Tibial nerve (tissue), 4 donors: ENCODE measurements at places on chromosomes 16 and 17. TPM values are rescaled to one million over a fixed set of nuclear protein-coding genes. Genes with fewer than 3 reads are reported as not detected.
A peak's percentile ranks its signal among the peaks of the same experiment; 100 is the strongest.

- peak overlapping the region; percentile 71 for H3K27ac ChIP-seq
- DNase-seq, result peak; percentile 36
- H3K4me1 ChIP-seq, result peaks cover 77% of the 10 kb centered on the region
These were observed 46.6 kb upstream of the WSB1 start for GRCh38 chr17:27247071-27247957.

DNA sequence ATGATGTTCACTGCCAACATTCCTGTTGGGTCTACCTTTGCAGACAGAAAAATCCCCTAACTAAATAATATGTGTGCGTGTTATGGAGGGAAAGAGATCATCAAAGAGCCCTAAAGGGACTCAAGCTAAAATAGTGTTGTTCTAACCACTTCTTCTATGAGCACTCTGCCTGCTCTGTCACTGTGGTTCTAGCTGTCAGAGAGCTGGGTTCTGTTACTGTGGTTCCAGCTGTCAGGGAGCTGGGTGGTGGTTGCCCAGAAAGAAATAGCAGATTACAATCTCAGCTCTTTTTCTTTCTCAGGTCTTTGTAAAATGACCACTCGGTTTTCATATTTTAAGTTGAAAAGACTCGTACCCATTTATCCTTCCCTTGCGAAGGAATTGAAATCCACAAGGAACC lies 176.3 kb downstream of the HS3ST3A1 start:
- no peaks in the 10 kb centered on the region for H3K27me3 ChIP-seq
- H3K4me3 ChIP-seq, result no peak overlapping the region
- DNase-seq, result no peak
- H3K4me1 ChIP-seq, result no peaks in the 10 kb centered on the region
- no peaks in the 10 kb centered on the region for H3K36me3 ChIP-seq

GRCh38 chr17:44830359-44831288 lies 537 bp upstream of the GJC1 start:
- H3K4me1 ChIP-seq, result peaks cover 16% of the 10 kb centered on the region
- H3K36me3 ChIP-seq, result no peaks in the 10 kb centered on the region
- peak overlapping the region; percentile 86 for H3K27ac ChIP-seq

- no peak overlapping the region for H3K27ac ChIP-seq
- no peak overlapping the region for H3K4me3 ChIP-seq
- peaks cover 21% of the 10 kb centered on the region for H3K4me1 ChIP-seq
- no peak for DNase-seq
- peaks cover 3% of the 10 kb centered on the region for H3K36me3 ChIP-seq
These were observed 24.8 kb downstream of the TMC7 start for GRCh38 chr16:19008245-19009169.

DNA sequence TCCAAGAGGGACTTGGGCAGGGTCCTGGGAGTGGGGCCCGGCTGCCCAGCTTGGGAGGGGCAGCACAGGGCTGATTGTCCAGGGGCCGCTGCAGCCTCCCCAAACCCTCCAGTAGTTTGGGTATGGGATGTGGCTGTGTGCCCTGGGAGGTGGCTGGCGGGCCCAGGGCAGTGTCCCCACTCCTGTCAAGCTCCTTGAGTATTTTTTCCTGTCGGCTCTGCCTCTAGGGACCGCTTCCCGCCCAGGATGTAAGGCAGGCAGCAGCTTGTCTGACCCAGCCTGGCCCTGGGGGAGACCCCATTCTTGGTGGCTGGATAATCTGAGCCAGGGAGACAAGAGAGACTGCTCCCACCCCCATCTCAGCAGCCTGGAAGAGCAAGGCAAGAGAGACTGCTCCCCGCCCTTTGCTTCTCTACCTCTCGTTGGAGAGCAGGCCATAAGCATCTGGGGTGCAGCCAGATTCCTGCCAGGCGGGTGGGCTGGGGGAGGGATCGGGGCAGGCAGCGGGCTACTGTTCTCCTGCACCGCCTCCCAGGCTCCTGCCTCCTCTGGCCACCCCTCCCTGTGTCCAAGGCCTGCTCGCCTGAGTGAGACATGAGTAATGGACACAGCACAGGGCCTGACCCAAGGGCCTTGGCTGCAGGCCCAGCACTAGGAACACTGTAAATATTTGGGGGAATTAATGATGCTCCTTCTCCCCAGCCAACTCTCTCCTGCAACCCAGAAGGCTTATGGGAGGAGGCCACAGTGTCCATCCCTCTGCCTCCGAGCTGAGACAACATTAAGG lies 18.4 kb upstream of the ITGA3 start:
- no peaks in the 10 kb centered on the region for H3K4me1 ChIP-seq
- no peaks in the 10 kb centered on the region for H3K27me3 ChIP-seq
- peak; percentile 14 for DNase-seq
- no peaks in the 10 kb centered on the region for H3K36me3 ChIP-seq
- no peak overlapping the region for H3K4me3 ChIP-seq

DNA sequence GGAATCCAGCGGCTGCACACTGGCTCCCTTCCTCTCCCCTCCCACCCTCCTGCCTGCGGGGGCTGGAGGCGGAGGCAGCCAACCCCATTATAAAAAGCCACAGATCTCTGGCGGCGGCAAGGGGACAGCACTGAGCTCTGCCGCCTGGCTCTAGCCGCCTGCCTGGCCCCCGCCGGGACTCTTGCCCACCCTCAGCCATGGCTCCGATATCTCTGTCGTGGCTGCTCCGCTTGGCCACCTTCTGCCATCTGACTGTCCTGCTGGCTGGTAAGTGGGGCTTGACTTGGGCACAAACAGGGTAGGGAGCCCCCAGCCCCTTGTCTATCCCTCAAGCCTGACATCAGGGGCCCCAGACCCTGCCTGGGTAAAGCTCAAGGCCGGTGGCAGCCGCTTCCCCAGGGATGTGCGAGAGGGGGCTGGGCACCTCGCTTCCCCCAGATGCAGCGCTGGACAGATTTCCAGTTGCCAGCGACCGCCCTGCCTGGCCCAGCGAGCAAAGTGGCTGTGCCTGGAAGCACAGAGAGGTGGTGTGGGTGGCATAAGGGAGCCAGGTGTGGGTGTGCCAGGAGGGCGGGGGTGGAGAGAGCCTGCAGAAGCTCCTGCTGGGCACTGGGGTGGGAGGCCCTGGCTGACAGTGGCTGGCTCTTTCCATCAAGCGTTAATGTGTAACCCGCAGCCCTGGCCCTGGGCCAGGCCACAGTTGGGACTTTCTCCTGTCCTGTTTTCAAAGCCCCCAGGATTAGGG lies at the start of gene CX3CL1:
CX3CL1 (plus strand) TSS at position 119 of the 745 bp plus-strand sequence; CDS start at position 198, 79 bp downstream.
- no peaks in the 10 kb centered on the region for H3K36me3 ChIP-seq
- H3K4me3 ChIP-seq, result peak within 1 kb of the TSS; percentile 33
- peak within 1 kb of the TSS; percentile 64 for H3K27ac ChIP-seq
- peak; percentile 14 for DNase-seq

DNA sequence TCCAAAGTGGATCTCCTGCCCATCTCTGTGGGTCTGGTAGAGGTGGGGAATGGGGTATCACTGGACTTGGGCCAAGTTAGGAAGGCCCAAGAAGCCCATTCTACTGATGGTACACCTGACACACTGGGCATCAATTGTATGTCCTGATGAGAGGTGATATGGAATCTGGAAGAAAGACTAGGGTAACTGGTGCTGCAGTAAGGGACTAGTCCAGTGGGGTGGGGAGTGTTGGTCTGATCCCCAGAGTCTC lies 5.9 kb upstream of the NFATC3 start:
- H3K27me3 ChIP-seq, result no peaks in the 10 kb centered on the region
- peaks cover 62% of the 10 kb centered on the region for H3K4me1 ChIP-seq
- DNase-seq, result no peak
- no peak overlapping the region for H3K4me3 ChIP-seq

GRCh38 chr17:78622491-78623265 lies 45.5 kb upstream of the DNAH17 start:
- H3K27me3 ChIP-seq, result no peaks in the 10 kb centered on the region
- no peak for DNase-seq
- H3K36me3 ChIP-seq, result no peaks in the 10 kb centered on the region
- H3K27ac ChIP-seq, result no peak overlapping the region
- H3K4me3 ChIP-seq, result no peak overlapping the region

GRCh38 chr17:51912939-51913338 lies 245.6 kb downstream of the CA10 start:
- DNase-seq, result no peak
- no peaks in the 10 kb centered on the region for H3K36me3 ChIP-seq
- no peak overlapping the region for H3K27ac ChIP-seq
- no peak overlapping the region for H3K4me3 ChIP-seq
- H3K27me3 ChIP-seq, result no peaks in the 10 kb centered on the region

- H3K36me3 ChIP-seq, result no peaks in the 10 kb centered on the region
- no peaks in the 10 kb centered on the region for H3K4me1 ChIP-seq
- H3K4me3 ChIP-seq, result no peak overlapping the region
- no peak for DNase-seq
- H3K27me3 ChIP-seq, result no peaks in the 10 kb centered on the region
These were observed 85.1 kb upstream of the TBX2 start for GRCh38 chr17:61314368-61315078.

DNA sequence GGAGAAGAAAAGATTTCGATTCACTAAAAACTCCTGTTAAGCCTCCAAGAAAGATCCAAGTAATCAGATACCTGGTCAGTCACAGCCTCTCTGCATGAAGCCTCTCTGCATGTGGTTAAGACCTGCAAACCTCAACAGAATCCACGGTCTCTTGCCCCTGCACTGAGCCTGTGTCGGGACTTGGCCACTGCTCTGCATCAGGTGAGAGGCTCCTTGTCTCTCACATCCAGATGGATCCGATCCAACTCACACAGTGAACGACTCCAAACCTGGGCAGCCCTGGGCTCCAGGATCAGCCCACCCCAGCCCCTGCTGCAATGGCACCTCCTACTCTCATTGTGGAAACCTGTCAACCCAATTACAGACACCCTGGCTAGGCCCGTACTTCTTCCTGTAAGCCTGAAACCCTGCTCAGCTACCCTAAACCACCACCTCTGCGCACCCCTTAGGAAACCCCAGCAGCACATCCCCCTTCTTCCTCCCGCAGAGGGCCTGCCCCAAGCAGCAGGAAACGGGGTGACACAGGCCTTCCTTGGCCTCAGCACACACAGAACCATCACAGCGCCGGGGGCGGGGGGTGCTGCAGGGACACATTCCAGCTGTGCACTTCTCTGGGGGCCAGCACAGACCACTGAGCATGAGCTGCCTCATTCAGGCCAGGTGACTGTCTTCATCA lies 129.5 kb downstream of the ANKRD11 start:
- H3K36me3 ChIP-seq, result no peaks in the 10 kb centered on the region
- DNase-seq, result no peak
- no peak overlapping the region for H3K27ac ChIP-seq
- H3K4me1 ChIP-seq, result no peaks in the 10 kb centered on the region

- DNase-seq, result no peak
These were observed 41.7 kb downstream of the CREBBP start for GRCh38 chr16:3838600-3839401.

GRCh38 chr17:67187927-67188326 lies 57.1 kb downstream of the HELZ start:
- no peaks in the 10 kb centered on the region for H3K27me3 ChIP-seq
- DNase-seq, result no peak
- peaks cover 19% of the 10 kb centered on the region for H3K36me3 ChIP-seq
- H3K4me1 ChIP-seq, result peaks cover 3% of the 10 kb centered on the region

DNA sequence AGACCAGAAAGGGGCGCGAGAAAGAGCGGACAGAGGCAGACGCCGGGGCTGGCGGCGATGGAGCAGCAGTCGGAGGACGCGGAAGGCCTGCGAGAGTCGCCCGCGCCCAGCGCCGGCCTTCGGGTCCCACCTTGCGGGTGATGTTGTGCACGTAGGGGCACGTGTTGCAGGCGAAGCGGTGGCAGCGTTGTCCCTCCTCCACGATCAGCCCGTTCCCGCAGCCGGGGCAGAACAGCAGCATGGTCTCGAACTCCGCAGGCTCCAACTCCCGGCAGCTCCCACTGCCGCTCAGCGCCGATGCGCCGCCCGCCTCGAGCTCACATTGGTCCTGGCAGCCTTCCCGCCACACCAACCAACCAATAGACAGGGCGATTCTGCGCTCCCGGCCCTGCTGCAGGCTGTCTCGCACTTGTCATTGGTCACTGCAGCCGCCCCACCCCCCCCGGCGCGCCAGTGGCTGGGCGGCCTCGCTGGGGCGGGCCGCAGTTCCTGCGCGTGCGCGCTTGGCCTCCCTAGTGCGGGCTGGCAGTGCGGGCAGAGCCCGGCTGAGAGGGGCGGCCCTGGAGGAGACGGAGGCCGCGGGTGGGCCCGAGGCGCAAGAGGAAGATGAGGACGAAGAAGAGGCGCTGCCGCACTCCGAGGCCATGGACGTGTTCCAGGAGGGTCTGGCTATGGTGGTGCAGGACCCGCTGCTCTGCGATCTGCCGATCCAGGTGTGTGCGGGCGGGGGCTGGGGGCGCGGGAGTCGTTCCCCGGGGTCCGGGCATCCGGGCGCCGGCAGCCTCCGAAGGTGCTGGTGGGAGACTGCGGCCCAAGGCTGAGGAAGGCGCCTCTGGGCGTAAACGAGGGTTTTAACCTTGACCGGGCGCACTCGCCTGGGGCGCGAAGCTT lies at the start of the genes POLR3K and SNRNP25:
POLR3K (minus strand) TSS at position 263 of the 891 bp plus-strand sequence; CDS start at position 241, 22 bp downstream.
SNRNP25 (plus strand) TSS at position 483 of the 891 bp plus-strand sequence; CDS start at position 672, 189 bp downstream.
- H3K4me3 ChIP-seq, result peak within 1 kb of the TSS; percentile 74
- DNase-seq, result peak; percentile 100
- peak within 1 kb of the TSS; percentile 84 for H3K27ac ChIP-seq
- H3K36me3 ChIP-seq, result peaks cover 3% of the 10 kb centered on the region
- no peaks in the 10 kb centered on the region for H3K4me1 ChIP-seq

GRCh38 chr17:69761767-69762321 lies 313.2 kb upstream of the KCNJ16 start:
- DNase-seq, result no peak
- H3K4me3 ChIP-seq, result no peak overlapping the region
- no peaks in the 10 kb centered on the region for H3K27me3 ChIP-seq
- peak overlapping the region; percentile 40 for H3K27ac ChIP-seq
- no peaks in the 10 kb centered on the region for H3K36me3 ChIP-seq

DNA sequence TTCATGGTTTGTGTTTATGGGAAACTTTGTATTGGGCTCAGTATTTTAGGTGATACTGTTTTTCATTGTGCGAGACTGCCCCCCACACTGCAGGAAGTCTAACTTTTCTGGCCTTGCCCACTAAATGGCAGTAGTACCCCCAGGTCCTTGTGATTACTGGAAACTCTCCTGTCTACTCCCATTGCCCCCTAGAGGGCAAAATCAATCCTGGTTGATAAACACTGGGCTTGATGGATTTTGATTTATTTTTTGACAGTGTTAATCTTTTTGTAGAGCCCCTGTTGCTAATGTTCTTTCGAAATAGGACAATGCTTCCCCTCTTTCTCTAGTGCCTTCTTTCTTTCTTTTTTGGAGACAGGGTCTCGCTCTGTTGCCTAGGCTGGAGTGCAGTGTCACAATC lies 15.5 kb downstream of the METTL9 start:
- no peaks in the 10 kb centered on the region for H3K36me3 ChIP-seq
- H3K27me3 ChIP-seq, result no peaks in the 10 kb centered on the region
- H3K27ac ChIP-seq, result no peak overlapping the region

- DNase-seq, result no peak
- no peaks in the 10 kb centered on the region for H3K4me1 ChIP-seq
- H3K4me3 ChIP-seq, result no peak overlapping the region
- no peaks in the 10 kb centered on the region for H3K36me3 ChIP-seq
- H3K27me3 ChIP-seq, result no peaks in the 10 kb centered on the region
- H3K27ac ChIP-seq, result no peak overlapping the region
These were observed 85.7 kb downstream of the CDYL2 start for GRCh38 chr16:80718480-80719220.

GRCh38 chr16:9800186-9800738 lies 382.0 kb downstream of the GRIN2A start:
- H3K27me3 ChIP-seq, result no peaks in the 10 kb centered on the region
- H3K4me1 ChIP-seq, result no peaks in the 10 kb centered on the region
- no peaks in the 10 kb centered on the region for H3K36me3 ChIP-seq

Gene ABCC6
- total RNA-seq, result 0.90 TPM

Gene WFDC1
- total RNA-seq, result 4.6 TPM

Gene CCL17
- total RNA-seq, result not detected

Gene CFDP1
- 81.4 TPM for total RNA-seq

Gene ACSM2B
- total RNA-seq, result not detected

Gene ZP2
- not detected for total RNA-seq

Gene SLC12A3
- not detected for total RNA-seq

Gene HEATR9
- total RNA-seq, result not detected

Gene PABPN1L
- total RNA-seq, result not detected

Gene CAMTA2
- total RNA-seq, result 16.7 TPM
